ENCODE measurements at places on chromosomes 12 and 14.

- no peak for DNase-seq
These were observed 5.7 kb downstream of the PTHLH start for GRCh38 chr12:27966870-27967269.

GRCh38 chr12:120264904-120265472, 542 bp downstream of the PXN start:
- DNase-seq: no peak

DNA sequence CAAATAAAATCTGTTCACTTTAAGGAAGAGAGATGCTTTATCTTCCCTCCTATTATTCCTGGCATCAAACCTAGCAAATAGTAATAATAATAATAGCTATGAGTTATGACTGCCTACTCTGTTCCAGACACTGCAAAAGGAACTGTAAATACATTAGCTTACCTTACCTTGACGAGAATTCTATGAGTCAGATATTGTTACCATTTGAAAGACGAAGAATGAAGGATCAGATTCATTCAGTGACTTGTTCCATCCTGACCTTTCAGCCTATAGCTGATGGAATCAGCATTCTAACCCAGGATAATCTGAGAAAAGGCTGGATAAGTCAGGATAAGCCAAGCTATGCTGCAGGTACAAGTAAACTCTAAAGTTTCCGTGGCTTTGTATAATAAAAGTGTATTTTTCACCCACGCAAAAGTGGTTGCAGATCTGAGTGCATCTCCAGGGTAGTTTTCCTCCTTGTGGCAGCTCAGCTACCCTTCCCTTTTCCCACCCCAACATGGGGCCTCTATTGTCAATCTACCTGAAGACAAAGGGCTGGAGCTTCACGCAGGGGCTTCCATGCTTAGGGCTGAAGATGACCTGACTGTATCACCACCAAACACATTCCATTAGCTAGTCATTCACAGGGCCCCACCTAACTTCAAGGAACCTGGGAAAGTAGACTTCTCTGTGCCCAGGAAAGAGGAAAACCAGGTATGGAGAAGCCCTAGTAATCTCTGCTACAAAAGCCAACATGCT, 57.2 kb upstream of the CCND2 start:
- DNase-seq: no peak

- peak; percentile 28 for DNase-seq
These were observed 13.2 kb downstream of the OTX2 start for GRCh38 chr14:56797003-56797568.

DNA sequence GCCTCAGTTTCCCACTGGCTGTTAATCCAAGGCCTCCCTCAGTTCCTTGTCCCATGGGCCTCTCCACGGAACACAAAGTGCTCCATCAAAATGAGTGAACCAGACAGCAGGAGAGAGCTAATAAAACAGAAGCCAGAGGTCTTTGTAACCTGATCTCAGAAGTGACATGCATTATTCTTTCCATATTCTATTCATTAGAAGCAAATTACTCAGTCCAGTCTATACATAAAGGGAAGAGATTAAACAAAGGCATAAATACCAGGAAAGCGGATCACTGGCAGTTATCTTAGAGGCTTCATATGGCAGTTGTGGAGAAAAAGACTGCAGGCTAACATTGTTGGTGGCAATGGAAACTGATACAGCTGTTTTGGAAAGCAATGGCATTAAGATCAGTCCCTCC, 170.6 kb upstream of the GARIN6 start:
- no peak for DNase-seq

- DNase-seq: no peak
These were observed 82.8 kb downstream of the B4GALNT3 start for GRCh38 chr12:542395-543113.

GRCh38 chr12:123229051-123229450, 3.9 kb downstream of the MPHOSPH9 start:
- no peak for DNase-seq

DNA sequence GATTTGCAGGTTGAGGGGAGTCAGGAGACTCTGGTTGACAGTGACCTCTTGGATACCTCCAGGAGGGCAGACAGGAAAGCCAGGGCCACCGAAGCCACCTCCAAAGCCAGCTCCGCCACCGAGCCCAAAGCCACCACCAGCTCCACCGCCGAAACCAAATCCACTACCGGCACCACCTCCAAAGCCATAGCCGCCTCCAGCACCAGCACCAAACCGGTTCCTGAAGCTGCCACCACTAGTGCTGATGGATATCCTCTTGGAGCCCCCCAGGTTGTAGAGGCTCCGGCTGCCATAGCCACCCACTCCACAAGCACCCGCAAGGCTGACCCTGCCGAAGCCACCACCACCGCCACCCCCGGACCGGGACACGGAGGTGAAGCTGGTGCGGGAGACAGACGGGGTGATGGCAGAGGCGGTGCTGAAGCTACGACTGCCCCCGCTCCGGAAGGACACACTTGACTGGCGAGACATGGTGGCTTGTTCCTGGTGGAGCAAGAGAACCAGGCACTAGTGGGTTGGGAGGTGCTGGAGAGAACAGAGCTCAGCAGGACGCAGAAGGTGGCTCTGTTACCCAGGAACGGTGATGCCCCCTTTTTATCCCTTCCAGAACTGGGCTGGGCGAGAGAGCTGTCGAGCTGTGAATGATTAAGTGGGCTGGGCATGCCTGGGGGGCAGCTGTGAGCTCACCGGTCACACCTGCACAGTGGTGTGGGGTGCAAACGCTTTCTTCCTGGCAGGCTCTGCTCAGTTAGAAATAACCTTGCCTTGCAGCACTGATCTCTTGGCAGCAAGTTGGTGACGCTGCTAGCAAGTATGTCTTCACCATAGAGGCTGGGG, at the start of gene KRT5:
TSS of gene KRT5 (minus strand) at position 569 of the 837 bp plus-strand sequence. CDS start at position 471, 98 bp downstream.
- DNase-seq: no peak

- no peak for DNase-seq
These were observed 16.7 kb downstream of the SPPL3 start for GRCh38 chr12:120887253-120888043.

- DNase-seq: no peak
These were observed 33.7 kb upstream of the GLIPR1 start for GRCh38 chr12:75446857-75447256.

DNA sequence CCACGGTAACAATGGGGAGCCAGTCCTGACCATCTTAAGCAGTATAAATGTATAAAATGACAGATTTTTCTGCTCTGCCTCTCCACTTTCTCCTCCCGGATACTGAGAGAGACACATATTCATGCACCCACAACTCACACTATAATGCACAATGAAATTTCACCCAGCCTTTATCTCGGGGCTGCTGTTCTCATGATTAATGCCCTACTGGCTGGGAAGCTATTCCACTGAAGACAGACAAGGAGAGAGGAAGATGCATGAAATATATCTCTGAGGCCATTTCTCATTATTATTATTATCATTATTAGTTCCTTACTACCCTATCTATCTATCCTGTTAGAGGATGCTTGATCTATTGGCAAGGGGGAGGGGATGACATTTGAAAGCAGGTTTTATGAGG, 501.7 kb downstream of the DIO2 start:
- DNase-seq: no peak

- no peak for DNase-seq
These were observed 555.2 kb downstream of the DIO2 start for GRCh38 chr14:79656056-79656455.

- DNase-seq: no peak
These were observed 66.8 kb upstream of the CFL2 start for GRCh38 chr14:34781242-34781641.

DNA sequence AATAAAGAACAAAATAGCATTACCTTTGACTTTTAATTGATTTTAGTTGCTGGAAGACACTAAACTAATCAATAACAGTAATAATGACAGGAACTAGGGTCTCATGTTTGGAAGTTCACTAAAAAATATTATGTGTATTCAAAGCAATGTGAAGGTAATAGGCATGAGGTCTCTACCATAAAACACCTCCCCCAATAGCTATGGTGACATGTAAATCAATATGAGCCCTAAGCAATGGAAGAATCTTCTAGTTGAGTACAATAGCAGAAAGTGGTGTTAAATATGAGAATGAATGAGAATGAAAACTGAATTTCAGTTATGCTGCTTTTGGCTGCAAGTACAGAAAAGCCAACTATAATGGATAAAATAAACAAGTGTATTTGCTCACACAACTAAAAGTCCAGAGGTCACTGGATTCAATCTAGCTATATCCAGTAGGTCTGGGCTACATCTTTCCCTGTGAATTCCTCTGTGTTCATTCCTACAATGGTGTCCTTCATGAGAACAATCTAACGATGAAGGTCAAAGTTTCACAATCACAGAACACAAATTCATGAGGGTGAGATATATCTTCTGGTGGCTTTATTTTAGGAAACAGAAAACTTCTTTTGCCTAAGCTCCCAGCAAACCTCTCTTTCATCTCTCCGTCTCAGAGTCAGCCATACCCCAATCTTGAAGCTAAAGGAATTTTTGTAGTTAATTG, 728.0 kb downstream of the FSCB start:
- DNase-seq: no peak

- no peak for DNase-seq
These were observed 74.7 kb downstream of the RFX4 start for GRCh38 chr12:106657488-106657887.

DNA sequence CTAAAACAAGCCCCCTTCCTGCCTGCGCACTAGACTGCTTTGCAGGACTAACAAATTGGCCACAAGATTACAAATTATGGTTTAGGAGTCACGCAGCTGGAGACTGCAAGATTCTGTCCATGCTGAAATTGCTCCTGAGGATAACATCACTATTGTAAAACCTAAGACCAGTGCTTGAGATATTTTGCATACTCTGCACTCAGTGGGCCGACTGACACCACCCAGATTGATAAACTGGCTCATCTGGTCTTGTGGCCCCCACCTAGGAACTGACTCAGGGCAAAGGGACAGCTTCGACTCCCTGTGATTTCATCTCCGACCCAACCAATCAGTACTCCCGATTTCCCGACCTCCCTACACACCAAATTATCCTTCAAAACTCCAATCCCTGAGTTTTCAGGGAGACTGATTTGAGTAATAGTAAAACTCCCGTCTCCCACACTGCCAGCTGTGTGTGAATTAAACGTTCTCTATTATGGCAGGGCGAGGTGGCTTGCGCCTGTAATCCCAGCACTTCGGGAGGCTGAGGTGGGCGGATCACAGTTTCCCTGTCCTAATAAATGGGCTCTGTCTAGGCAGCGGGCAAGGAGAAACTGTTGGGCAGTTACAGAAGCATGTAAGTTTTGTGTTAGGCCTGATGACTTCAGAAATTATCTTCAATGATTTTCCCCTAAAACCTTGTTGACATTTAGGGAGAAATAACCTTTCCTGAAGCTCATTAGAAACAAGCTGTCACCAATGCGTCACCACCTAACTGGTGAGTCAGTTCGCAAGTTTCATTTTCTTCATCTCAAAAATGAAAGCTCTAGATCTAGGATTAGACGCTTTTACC, 5.3 kb upstream of the UBC start:
- DNase-seq: no peak

GRCh38 chr12:83931451-83931850, 981.1 kb downstream of the SLC6A15 start:
- no peak for DNase-seq

- no peak for DNase-seq
These were observed 362.7 kb upstream of the SFSWAP start for GRCh38 chr12:131348231-131348630.

DNA sequence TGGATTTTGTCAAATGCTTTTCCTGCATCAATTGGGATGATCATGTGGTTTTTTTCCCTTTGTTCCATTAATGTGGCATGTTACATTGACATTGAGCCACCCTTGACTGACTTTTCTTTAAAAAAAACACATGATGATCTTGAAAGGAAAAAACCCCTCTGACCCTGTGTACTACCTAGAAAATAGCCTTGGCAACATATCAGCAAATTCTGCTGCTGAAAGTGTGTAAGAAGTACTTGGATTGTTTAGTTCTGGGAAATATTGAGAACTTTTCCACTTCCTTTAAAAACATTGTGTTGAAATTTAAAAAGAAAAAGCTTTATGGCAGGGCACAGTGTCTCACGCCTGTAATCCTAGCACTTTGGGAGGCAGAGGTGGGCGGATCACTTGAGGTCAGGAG, 20.7 kb downstream of the ACACB start:
- DNase-seq: no peak

GRCh38 chr14:73884438-73885190, 2.0 kb upstream of the ZNF410 start:
- DNase-seq: no peak

GRCh38 chr14:92252323-92252722, 70.6 kb upstream of the SLC24A4 start:
- DNase-seq: no peak
